Omental fat pad (tissue), 4 donors: ENCODE measurements at places on chromosomes 7 and 10. TPM values are rescaled to one million over a fixed set of nuclear protein-coding genes. Genes with fewer than 3 reads are reported as not detected.

GHRHR gene
- total RNA-seq, result not detected

CRHR2 gene
- not detected for total RNA-seq

OR9A4 gene
- not detected for total RNA-seq

SMO gene
- total RNA-seq, result 3.1 TPM

DDX21 gene
- 72.0 TPM for total RNA-seq
